GM19239 (cell line): ENCODE measurements at places on chromosomes 1 and 21.

DNA sequence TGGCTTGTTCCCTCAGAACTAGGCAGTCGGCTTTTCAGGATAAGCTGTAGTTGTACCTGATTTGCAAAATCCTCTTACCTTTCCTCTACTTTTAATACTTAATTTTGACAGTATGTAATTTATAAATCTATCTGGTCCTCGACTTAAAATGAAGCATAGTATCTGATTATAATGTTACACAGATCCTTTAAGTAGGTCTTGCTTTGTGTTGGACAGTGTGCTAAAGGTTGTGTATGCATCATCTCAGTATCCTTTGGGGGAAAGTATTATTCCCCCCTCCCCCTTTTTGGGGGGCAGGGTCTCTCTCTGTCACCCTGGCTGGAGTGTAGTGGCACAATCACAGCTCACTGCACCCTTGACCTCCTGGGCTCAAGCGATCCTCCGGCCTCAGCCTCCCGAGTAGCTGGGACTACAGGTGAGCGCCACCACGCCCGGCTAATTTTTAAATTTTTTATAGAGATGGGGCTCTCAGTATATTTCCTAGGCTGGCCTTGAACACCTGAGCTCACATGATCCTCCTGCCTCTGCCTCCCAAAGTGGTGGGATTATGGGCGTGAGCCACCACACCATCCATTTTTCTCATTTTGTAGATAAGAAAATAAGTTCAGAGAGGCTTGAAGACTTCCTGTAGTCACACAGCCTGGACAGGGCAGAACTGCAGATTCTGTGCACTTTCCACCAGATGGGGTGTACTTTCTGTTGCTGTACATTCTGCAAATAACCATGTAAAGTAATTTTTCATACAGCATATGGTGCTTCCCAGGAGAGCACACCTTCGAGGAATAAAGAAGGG, 791 bp upstream of the STX6 start:
- DNase-seq: no peak

DNA sequence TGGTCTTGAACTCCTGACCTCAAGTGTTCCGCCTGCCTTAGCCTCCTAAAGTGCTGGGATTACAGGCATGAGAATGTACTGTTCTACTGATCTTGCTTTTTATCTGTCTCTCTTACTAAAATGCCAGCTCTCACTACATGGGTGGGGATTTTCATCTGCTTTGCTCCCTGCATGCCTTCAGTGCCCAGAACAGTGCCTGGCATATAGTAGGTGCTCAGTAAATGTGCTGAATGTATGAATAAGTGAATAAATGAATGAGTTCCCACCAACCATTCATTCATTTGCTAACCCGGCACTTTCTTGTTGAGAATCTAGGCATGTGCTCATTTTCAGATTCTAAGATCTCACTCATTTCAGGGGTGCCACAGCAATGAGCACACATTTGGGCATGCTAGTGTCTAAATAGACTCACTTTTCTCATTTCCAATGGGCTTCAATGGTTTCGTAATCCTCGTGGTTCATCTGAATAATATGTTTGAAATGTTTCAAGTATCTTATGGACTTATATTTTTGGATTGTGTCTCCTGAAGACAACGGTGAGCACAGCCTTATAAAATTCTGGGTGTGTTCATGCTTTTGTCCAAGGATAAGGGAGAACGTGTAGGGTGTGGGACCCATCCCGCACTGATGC, 7.6 kb downstream of the DHRS3 start:
- DNase-seq: no peak

DNA sequence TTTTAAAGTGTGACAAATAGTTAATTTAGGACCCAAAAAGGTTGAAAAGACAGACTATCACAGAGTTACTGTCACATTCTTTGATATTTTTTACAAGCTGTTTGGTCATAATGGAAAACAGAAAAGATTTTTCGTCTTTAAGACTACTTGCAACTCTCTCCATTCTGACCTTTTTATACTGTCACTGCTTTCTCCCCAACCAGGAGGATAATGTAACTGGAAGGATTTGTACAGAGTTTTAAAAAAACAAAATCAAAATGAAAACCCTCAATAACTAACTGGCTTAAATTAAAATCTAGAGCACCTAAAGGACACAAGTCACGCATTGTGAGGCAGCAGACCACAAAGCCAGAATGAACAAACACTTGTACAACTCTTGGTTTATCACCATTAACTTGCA, 257.7 kb downstream of the FAF1 start:
- DNase-seq: no peak

GRCh38 chr1:60747353-60747752, 335.0 kb upstream of the NFIA start:
- no peak for DNase-seq

GRCh38 chr1:229207916-229208315, 63.0 kb upstream of the RAB4A start:
- no peak for DNase-seq

- DNase-seq: no peak
Measured at GRCh38 chr1:219833214-219833815, 95.0 kb downstream of the SLC30A10 start.

- DNase-seq: no peak
Measured at GRCh38 chr1:229037806-229038405, 233.0 kb upstream of the RAB4A start.

DNA sequence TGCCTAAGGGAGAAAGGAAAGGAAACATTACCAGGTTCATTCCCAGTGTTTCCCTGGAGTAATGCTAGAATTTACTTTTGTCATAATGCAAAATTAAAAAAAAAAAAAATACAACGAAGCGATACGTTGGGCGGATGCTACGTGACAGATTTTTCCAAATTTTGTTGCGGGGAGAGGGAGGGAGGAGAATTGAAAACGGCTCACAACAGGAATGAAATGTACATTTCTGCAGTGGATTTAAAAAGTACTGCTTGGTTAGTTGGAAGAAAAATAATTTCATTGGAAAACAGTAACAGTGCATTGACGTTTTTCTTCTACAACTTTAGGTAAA, 157.5 kb downstream of the RUNX1 start:
- no peak for DNase-seq

DNA sequence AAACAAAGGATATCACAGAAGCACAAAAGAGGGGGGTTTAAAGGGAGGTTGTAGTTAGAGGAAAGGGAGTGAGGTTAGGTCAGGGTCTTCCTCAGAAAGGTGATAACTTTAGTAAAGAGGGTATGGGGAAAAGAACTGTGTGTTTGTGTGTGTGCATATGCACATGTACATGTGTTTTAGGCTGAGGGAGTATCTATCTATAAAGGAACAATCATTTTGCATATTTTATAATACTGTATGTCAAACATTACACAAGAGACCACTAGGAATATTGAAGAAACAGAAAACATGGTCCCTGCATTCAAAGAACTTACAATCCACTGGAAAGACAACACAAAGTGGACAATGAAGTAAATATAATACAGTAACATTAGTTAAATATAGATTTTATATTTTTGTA, 132.2 kb downstream of the ACBD6 start:
- DNase-seq: no peak

- DNase-seq: no peak
Measured at GRCh38 chr1:204456826-204457442, 37.7 kb downstream of the PIK3C2B start.

DNA sequence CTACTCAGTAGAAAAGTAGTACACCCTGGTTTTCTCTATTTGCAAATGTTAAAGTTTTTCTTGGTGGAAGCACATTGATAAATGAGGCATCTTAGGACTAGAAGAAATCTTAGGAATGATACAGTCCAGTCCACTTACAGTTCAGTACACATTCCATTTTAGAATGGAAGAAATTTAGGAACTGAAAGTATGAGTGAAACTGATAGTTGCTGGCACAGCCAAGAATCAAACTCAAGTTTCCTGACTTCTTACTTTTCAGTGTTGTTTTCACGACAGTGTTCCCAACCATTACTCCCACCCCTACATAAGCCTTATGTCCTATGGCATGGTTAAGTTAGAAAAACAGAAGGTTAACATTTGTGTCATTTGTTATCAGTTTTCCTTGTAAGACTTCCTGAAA, 258.5 kb downstream of the BACH1 start:
- no peak for DNase-seq

DNA sequence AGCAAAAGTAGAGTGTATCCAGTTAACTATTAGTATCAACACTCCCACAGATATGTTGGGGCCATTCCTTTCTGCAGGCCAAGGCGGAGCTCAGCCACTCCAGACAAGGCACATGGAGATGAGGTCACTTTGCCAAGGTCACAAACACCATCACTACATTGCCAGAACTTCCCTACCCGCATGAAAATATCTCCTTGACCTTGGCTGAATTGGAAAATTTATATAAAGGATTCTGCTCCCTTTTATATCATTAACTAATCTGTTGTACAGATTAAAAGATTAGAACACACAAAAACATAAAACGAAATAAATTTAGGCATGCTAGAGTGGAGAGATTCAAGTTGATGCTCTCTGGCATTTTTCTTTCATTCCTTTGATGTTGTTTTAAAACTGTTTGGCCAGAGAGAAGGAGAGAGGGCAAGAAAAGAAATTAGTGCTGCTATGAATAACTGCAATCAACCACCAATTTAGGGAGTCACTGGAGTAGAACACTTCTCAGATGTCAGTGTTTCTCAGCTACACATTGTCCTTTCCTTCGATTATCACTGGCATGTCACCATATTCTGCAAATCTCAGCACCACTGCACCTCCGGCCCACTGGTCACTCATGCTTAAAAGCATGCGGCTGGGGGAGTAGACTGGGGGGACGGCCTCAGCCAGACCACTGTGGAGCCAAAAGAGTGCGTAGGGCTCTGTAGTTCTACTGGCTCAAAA, 78.7 kb upstream of the ATP1B1 start:
- no peak for DNase-seq

- no peak for DNase-seq
Measured at GRCh38 chr1:117540532-117540931, 65.3 kb upstream of the TENT5C start.

DNA sequence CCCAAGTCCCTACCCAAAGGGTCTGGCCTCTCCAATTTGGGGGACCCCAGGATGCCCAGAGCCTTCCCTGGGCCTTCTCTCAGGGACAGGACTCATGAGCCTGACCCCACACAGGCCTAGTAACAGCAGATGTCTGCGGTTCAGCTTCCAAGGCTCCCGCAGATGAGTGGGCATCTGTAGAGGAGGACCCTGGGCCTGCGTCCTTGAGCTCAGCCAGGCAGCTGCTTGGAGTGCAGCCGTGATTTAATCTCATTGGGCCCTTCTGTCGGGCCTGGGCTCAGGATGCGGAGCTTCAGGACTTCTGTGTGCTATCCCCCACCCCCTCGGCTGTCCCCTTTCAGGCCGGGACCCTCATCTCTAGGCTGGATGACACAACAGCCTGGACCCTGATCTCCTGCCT, 35.4 kb downstream of the IGSF21 start:
- DNase-seq: no peak

DNA sequence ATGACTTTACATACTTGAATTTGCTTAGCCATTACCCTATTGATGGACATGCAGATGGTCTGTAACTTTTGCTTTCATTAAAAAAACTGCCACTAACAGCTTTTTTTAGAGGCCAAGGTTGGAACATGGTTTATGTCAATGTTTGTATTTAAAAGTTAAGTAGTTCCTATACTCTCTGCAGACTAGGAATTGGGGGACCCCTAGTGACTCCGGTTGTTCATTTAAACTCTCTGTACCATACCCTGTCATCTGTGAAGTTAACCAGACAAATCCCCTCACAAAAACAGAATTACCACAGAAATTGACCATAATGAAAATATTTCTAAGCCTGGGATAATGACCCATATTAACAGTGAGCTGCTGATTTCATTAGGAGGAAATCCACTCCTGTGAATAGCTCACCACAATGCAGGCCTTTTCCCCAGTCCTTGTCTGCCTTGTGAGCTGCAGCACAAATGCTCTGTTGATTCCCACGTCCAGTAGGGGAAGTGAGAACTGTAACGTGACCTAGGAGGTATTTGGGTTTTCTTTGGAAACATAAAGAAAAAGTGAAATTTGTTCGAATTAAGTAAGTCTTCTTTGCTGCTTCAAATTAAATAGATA, 30.2 kb upstream of the CD101 start:
- DNase-seq: no peak

- DNase-seq: no peak
Measured at GRCh38 chr1:68307378-68307787, 75.1 kb upstream of the WLS start.

GRCh38 chr1:37995751-37996345, 6.0 kb upstream of the SF3A3 start:
- DNase-seq: no peak

DNA sequence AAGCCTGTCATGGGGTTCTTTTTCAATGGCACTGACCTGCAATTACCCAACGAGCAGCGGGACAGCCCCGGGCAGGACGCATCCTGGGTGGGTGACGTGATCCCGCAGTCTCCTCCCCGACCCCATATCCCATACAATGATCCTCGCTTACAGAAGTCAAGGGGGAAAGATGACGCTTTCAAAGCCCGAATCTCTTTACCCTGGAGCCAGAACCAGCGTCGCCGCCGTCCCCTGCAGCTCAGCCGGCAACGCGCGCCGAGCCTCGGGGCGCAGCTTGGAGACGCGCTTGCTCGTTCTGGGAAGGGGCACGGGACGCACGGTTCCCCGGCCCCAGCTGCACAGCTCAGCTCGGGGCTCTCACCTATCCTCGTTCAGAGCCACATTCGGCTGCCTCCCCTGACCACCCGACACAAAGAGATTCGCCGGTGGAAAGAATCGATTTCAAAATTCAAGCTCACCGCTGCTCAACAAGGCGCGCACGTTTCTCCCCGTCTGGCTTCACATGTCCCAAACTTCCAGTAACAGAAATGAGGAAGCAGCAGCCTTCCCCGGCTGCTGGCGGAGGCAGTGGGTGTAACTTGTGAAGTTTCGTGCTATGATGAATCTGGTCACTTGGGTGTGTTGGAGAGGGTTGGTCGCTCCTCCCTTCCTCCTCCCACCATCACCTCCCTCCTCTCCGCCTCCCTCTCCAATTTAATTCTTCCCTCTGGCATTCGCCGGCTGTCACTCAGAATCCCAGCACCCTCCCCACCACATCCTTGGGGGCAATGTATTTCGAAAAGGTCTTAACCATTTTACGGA, at the start of gene TIAM1:
TIAM1 (minus strand) TSS at position 582 of the 801 bp plus-strand sequence. CDS start 77,289 bp downstream, outside the sequence.
- no peak for DNase-seq

GRCh38 chr21:15195768-15196167, 131.0 kb upstream of the NRIP1 start:
- DNase-seq: no peak

DNA sequence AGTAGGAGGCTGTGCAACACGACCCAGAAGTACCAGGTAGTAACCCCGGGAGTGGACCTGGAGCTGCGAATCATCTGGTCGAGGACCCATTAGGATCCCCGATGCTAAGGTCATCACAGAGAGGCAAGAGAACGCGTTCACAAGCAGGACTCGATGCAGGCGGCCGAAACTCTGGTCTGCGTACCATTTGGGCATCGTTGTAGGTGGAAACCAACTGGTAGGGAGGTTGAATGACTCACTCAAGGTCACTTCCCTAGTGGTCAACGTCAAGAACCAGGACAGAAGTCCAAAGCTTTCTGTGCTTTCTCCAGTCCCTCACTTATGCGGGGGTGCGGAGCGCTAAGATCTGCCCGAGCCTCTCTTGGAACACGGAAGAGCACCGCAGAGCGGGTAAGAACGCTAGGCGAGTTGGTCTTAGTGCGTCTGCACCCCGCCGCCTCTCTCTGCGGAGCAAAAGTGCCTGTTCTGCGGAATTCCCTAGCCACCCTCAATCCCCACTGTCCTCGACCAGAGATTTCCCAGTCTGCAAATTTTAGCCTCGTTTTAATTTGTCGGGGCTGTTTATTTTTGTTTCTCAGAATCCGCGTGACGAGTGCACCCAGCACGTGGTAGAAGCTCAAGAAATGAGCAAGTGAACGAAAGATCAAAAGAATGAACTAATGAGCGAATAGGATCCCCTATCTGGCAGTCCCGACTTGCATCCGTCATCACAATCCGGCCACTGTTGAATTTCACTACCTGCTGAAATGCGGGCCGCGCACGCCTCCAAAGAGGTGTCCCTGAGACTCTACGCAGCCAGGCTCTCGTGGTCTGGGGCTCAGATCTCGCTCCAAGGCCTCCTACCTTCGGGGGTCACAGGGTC, 12.2 kb downstream of the HLX start:
- no peak for DNase-seq
